Left ventricle myocardium inferior (tissue), 1 donor: ENCODE measurements at places on chromosomes 11 and 22. TPM values are rescaled to one million over a fixed set of nuclear protein-coding genes. Genes with fewer than 3 reads are reported as not detected.

Gene KRTAP5-2
- total RNA-seq, result not detected

Gene TSPAN32
- total RNA-seq, result 27.1 TPM

Gene LAMTOR1
- 82.0 TPM for total RNA-seq

Gene ZNF280B
- 0.96 TPM for total RNA-seq

Gene NRXN2
- total RNA-seq, result 0.71 TPM

Gene FAM227A
- total RNA-seq, result 1.0 TPM

Gene TRIM66
- total RNA-seq, result 4.1 TPM

Gene HTR3A
- not detected for total RNA-seq

Gene ANKK1
- total RNA-seq, result not detected

DNA sequence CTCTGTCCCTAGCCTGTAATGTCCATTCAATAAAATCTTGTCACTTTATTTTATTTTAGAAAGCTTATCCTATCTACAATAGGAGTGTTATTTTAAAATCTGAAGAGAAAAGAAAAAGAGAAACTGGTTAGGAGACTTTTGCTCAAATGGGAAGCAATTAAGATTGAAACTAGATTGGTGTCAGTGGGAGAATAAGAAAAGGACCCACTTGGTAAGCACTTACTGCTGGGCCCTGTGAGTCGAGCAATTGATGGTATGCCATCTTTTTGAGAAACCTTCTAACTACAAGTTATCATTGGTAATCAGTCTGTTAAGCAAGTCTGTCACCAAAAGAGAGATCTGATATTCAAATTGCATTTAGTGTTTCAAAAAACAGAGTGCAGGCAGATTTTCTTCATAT is 258.4 kb downstream of the GRM5 start:
- no peak for DNase-seq

- DNase-seq, result no peak
Observed at GRCh38 chr11:12449961-12450715, 72.8 kb downstream of the PARVA start.

DNA sequence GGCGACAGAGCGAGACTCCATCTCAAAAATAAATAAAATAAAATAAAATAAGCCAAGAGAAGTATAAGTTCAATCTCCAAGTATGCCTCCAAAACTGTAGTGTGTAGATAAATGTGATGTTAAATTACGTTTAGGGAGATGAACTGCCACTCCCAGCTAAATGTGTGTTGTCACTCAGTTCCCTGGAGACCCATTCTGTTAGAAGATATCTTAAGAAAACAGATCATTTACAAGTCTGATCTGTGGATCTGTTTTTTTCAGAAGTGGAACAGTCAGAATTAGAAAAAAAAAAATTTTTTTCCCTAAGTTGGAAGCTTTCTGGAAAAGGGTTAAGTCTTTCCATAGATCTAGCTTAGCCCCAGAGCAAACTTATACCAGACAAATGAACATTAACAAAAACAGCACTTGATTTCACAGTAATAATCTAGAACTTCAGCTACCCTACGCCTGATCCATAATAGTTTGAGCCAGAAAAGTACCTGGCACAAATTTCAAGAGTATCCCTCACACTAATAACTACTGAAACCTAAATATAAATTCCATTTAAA is 18.2 kb downstream of the CELF1 start:
- no peak for DNase-seq

GRCh38 chr11:76551400-76551799 is 106.6 kb downstream of the EMSY start:
- no peak for DNase-seq

DNA sequence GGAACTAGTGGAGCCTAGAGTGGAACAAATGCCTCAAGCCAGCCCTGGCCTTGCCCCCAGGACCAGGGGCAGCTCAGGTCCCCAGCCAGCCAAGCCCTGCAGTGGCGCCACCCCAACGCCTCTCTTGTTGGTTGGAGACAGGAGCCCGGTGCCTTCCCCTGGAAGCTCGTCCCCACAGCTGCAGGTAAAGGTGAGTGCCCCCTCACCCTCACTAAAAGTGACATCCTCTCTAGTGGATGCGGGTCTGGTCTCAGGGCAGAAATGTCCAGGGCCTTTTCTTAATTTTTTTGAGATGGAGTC is 21.5 kb downstream of the MICALL1 start:
- DNase-seq, result no peak

DNA sequence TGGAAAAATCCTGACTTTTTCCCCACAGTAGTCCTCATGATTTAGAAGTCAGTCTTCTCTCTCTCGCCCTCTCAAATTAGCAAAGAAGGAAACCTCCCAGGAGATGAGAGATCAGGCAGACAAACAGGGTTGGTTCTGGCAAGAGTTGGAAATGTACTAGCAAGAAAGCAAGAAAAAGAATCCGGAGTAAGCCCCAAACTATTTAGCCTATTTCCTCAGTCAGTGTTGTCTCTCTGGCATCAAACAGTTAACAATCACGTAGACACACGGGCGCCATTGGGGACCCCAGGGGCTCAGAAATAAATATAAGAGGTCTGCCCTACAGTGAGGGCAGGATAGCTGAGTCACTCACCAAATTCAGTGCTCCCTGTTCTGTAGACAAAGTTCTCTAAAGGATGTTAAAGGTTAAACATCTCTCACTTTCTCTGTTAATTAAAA is 4.7 kb downstream of the C11orf52 start:
- no peak for DNase-seq

GRCh38 chr11:64156235-64157011 is 9.5 kb downstream of the MACROD1 start:
- peak; percentile 71 for DNase-seq

DNA sequence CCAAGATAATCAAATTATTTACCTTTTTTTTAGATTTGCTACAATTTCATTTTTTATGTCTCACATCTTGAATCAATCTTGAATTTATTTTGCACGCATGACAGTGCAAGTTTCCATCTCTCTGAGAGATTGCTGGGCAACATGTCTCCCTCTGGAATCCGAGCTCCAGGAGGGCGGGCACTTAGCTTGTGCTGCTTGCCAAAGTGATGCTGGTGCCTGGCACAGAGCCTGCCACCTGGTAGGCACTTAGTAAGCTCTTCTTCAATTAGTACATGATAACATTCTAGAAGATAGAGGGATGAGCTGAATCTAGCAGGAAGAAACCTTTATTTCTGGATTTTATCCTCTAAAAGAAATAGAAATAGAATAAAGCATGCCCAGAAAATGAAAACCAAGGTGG is 27.5 kb upstream of the OR9I1 start:
- DNase-seq, result no peak

- no peak for DNase-seq
Observed at GRCh38 chr11:6219359-6219758, 14.0 kb downstream of the C11orf42 start.

- DNase-seq, result no peak
Observed at GRCh38 chr11:130114281-130114680, 44.6 kb downstream of the APLP2 start.

GRCh38 chr11:3896644-3897043 is 41.2 kb downstream of the STIM1 start:
- no peak for DNase-seq

- no peak for DNase-seq
Observed at GRCh38 chr11:8800520-8801110, 110.4 kb upstream of the AKIP1 start.

GRCh38 chr11:110161061-110161460 is 67.9 kb downstream of the ZC3H12C start:
- no peak for DNase-seq
